A549 (cell line): ENCODE measurements at places on chromosomes 3 and 15.

DNA sequence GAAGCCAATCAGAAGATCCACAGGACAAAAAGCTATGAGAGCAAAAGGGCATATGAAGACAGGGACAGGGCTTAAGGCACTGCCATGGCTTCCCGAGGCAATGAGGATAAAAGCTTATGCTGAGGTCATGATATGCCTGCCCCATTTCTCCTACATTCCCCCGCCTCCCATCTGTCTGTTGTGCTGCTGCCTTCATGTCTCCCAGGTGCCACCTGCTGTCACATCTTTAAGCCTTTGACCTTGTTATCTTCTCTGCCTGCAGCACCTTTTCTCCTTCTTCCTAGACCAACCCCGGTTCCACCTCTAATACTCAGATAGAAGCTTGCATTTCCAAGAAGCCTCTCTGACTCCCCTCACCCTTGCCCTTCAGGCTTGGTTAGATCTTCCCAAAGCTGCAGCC lies 213.8 kb downstream of the ARRDC4 start:
- DNase-seq = peak; percentile 9

DNA sequence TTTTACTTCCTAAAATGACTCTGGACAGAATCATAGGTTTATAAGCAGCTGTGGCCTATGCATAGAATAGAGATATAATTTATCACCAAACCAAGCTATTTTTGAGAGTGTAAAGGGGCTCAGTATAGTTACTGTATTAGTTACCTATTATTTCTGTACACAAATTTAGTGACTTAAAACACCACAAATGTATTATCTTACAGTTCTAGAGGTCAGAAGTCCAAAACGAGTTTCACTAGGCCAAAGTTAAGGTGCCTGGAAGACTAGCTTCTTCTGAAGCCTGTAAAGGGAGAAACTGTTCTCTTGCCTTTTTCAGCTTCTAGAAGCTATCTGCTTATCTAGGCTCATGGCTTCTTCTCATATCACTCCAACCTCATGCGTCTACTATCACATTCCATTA lies 30.1 kb downstream of the CCDC54 start:
- DNase-seq = no peak

DNA sequence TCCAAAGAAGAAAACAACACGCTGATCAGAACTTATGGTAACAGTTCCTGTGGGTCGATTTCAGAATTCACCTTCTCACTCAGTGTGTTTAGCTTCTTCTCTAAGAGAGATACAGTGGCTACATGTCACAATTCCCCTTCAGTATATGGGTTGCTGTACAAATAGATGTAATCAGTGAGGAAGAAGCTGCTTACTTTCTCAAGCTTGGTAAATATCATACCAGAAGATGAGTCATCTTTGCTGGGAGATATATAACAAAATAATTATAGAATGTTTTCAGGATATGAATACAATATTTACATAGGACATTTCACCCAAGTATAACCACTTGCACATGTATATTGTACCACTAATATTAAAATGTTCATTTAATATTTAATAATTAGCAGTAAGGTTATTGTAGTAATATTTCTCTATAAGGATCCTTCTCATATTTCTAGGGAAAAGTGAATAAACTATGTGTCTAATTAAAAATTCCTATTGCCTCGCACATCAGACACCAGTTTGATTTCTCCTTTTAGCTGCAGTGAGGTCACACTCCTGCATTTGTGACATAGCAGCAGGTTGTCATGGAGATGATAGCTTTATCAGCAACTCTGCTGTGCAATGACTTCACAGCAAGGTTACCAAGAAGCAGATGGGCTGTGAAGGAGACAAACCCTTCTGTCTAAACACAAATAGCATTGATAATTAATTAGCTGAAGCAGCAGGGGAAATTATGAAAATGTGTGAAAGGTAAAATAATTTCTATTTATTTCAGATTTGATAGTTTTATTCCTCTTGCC lies 211.4 kb downstream of the TUSC7 start:
- DNase-seq = no peak

DNA sequence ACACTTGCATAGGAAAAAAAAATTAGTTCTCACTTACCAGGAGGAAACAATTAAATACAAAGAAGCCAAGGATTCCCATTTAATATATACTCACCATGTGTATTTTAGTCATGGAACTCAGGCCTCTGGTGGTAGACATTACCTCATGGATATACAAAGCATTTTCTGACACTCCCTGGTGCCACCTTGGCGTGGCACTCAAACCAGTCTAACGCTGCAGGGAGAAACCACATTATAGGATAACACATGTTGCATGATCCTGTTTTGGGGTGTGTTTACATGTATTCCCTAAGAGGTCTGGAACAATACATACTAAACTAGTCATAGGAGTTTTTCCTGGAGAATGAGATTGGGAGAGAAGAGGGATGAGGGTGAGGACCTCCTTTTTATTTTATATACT lies 5.9 kb upstream of the RTF1 start:
- DNase-seq = no peak

GRCh38 chr3:133249490-133249889 lies 150.4 kb upstream of the BFSP2 start:
- no peak for DNase-seq

DNA sequence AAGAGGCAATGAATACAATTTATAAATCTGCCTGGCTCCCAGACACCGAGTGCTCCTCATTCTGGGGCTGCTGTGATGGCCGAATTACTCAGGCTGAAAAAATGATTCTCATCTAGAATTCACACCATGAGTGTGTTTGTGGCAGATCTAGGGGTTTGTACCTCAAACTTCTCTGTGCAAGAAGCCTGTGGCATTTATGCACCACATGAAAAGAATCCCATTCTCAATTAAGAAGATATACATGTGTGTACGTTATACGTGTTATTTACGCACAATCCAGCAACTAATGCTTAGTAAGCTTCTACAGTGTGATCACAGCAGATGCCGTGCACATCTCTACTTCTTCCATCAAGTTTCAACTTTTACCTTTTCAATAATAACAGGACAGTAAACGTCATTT lies 476.8 kb downstream of the SHQ1 start:
- no peak for DNase-seq

- DNase-seq = no peak
These were observed 5.1 kb downstream of the NECTIN3 start for GRCh38 chr3:111076732-111077131.

DNA sequence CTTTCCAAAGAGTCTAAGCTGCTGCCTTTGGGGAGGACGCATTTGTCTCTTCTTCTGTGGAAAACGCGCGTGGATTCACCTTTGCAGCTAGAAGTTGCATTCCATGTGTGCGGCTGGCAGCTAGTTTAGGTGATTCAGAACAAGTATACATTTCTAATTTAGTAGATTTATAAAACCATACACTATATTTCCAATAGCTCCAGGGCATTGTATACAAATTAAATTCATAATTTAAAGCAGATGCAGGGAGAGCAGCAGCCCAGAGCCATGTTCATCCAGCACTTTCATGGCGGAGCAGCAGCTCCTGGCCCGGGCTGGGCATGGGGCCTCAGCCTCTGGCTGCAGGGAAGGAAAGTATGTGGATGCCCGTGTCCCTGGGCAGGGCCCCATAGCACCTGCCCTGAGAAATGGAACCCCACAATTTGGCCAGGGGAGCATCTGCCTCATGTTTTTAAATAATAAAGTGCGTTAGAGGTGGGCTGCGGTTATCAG lies 42.8 kb upstream of the SEC22A start:
- no peak for DNase-seq

GRCh38 chr3:23071296-23071695 lies 131.8 kb upstream of the UBE2E2 start:
- DNase-seq = no peak

DNA sequence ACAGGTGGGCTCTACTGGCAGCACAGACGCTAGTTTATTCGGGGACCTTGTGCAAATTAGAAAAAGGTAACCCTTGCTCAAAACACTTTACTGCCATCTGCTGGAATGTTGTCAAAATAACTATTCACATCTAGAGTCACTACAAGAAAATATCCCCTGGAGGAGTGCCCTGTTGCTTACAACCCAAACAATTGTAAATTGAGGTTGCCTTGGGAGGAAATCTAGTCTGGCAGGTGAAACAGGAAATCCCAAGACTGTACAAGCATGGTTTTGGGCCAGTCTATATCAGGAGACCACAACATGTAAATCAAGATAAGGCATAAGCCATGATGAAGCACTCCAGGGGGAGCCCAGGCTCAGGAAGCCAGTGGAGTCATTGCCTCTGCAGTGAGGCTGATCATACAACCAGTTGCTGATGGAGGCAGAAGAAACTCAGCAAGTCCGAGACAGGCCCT lies 136.8 kb upstream of the ACP3 start:
- DNase-seq = peak; percentile 29

GRCh38 chr3:146160964-146161662 lies at the start of gene PLOD2:
Gene PLOD2, minus strand, starts transcription at chr3:146161184. Its CDS starts 195 bp downstream, at chr3:146160989.
- DNase-seq = peak; percentile 56

DNA sequence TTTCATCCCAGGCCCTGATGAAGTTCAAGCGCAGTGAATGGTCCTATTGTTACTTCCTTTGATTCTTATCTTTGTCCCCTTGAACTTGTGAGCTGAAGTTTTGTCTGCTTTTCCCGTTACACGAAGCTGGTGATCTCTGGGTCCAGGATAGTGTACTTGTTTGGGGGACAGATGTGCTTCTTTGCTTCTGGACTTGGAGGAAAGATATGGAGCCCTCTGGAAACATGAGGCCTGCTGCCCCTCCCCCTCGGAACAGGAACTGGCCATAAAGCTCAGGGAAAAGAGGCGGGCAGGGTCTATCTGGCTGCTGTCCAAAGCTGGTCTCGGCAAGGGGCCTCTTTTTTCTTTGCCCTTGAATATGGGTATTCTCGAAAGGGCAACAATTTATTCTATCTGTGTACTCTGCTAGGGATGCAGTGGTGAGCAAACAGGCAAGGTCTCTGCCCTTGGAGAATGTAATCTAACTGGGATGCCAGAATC lies 47.6 kb downstream of the IDH2 start:
- DNase-seq = no peak

DNA sequence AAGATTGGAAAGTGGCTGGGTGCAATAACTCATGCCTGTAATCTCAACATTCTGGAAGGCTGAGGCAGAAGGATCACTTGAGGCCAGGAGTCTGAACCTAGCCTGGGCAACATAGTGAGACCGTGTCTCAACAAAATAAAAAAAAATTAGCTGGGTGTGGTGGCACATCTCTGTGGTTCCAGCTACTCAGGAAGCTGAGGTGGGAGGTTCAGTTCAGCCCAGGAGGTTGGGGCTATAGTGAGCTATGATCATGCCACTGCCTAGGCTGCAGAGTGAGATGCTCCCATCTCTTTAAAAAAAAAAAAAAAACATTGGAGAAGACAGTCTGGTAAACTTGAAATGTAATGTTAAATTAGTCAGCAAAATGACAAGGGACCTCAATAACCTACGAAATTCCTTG lies 57.9 kb downstream of the STAG1 start:
- no peak for DNase-seq

DNA sequence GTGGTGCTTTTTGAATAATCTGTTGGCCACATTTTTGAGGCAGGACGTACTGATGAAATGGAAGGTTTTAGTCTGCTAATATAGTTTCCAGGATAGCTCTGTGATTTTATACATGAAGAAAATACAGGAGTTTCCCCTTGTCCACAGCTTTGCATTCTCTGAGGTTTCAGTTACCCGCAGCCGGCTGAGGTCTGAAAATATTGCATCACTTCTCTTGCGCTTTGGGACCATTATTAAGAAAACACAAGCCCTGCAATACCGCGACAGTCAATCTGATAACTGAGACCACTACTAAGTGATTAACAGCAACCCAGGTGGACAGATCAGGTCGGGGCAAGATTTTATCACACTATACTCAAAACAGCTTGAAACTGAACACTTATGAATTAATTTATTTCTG lies 33.0 kb downstream of the BLM start:
- no peak for DNase-seq

GRCh38 chr3:65020281-65021160 lies 332.7 kb upstream of the ADAMTS9 start:
- no peak for DNase-seq

DNA sequence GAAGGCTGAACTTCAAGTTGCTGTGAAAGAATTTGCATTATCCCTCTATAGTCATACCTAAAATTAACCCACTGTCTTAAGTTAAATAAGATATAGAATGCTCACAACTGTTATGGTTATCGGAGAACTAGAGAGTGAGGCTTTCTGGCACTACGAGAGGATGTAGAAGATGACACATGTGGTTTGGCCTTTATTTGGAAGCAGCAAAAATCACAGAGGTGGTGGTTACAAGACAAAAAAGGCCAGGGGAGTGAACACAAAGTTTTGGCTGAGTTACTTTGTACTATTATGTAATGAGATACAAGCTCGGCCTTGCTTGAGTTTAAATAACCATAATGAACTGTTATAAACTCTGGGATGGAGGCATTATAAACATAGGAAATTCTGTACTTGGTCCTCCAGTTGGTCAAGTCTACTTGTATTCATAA lies 78.3 kb upstream of the ICE2 start:
- DNase-seq = no peak

GRCh38 chr3:182795389-182795782 lies 2.1 kb downstream of the ATP11B start:
- no peak for DNase-seq

DNA sequence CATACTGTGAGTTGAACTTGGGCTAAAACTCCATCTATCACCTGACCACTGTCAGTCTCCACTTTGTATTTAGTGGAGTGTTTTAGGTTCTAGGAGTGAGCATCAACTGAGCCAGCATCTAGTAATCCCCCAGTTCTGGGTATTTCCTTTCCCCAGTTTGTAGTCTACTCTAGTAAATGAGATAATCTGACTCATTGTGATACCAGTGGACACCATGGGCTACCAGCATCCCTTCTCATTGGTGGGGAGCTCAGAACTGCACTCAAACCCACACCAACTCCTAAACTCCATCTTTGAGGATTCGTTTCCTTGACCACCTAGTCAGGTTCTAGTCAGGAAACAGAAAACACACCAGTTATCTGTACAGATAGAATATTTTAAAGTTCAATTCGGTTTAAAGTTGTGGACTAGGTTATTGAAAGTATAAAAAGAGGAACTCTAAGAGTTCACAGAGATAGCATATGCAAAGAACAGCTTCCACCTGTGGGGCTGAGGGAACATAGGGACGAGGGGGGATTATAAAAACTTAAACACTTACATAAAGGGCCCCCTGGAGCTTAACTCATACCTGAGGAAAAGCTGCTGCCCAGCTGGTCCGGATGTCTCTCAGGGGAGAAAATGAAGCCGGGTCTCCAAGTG lies 36.0 kb downstream of the LEO1 start:
- DNase-seq = no peak

DNA sequence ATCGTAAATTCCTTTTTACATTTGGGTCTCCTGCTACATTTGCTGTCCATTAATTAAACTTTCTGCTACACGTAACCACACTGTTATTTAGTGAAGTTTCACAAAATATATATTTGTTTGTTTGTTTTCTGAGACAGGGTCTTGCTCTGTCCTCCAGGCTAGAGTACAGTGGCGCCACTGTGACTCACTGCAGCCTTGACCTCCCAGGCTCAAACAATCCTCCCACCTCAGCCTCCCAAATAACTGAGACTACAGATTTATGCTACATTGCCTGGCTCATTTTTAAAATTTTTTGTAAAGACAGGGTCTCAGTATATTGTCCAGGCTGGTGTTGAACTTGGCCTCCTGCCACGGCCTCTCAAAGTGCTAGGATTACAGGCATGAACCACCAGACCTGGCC lies 20.5 kb downstream of the TOPBP1 start:
- DNase-seq = no peak
